Daoy (cell line): ENCODE measurements at places on chromosomes 12 and 14. TPM values are rescaled to one million over a fixed set of nuclear protein-coding genes. Genes with fewer than 3 reads are reported as not detected.

BDKRB1 gene
- 0.97 and 1.5 TPM in 2 replicates for total RNA-seq

GPR65 gene
- total RNA-seq: 0.03 TPM in 1 of 2 replicates, not detected in the other

PROX2 gene
- not detected in 2 replicates for total RNA-seq

NGB gene
- not detected in 2 replicates for total RNA-seq

PLEKHG3 gene
- 21.8 and 30.9 TPM in 2 replicates for total RNA-seq

A2ML1 gene
- total RNA-seq: not detected in 2 replicates

ALDH1L2 gene
- total RNA-seq: 0.83 and 5.7 TPM in 2 replicates

ERBB3 gene
- total RNA-seq: 0.63 TPM in 1 of 2 replicates, not detected in the other

CLMN gene
- 3.5 and 4.2 TPM in 2 replicates for total RNA-seq

FGD4 gene
- 4.3 and 5.2 TPM in 2 replicates for total RNA-seq

PMEL gene
- 0.06 and 0.12 TPM in 2 replicates for total RNA-seq

SYNDIG1L gene
- not detected in 2 replicates for total RNA-seq

FAM222A gene
- 1.0 and 2.4 TPM in 2 replicates for total RNA-seq

PPP2R3C gene
- 58.5 and 62.0 TPM in 2 replicates for total RNA-seq

CLEC12A gene
- total RNA-seq: not detected in 2 replicates

CDKN3 gene
- total RNA-seq: 130 and 190 TPM in 2 replicates

PACS2 gene
- 11.6 and 28.2 TPM in 2 replicates for total RNA-seq

TAS2R46 gene
- not detected in 2 replicates for total RNA-seq

ACSS3 gene
- total RNA-seq: 4.2 and 7.0 TPM in 2 replicates

NAA30 gene
- 24.5 and 27.4 TPM in 2 replicates for total RNA-seq

KLHL28 gene
- total RNA-seq: 4.2 and 6.3 TPM in 2 replicates

PLEKHD1 gene
- 0.06 TPM in 1 of 2 replicates, not detected in the other for total RNA-seq

VEZT gene
- 61.9 and 102 TPM in 2 replicates for total RNA-seq

RERGL gene
- not detected in 2 replicates for total RNA-seq

WBP11 gene
- 15.4 and 23.7 TPM in 2 replicates for total RNA-seq

KRAS gene
- total RNA-seq: 13.3 and 14.3 TPM in 2 replicates

NEUROD4 gene
- total RNA-seq: not detected in 2 replicates

GPX2 gene
- not detected in 2 replicates for total RNA-seq

FGF6 gene
- not detected in 2 replicates for total RNA-seq

TCL1A gene
- total RNA-seq: 5.5 and 12.2 TPM in 2 replicates

PIWIL1 gene
- 0.68 and 1.8 TPM in 2 replicates for total RNA-seq

SYT1 gene
- total RNA-seq: 0.45 and 1.1 TPM in 2 replicates

SLC25A21 gene
- 37.0 and 105 TPM in 2 replicates for total RNA-seq

ZDHHC22 gene
- not detected in 2 replicates for total RNA-seq

LDHB gene
- 1,282 and 1,556 TPM in 2 replicates for total RNA-seq

DCP1B gene
- 7.6 and 8.3 TPM in 2 replicates for total RNA-seq

ABCD2 gene
- 0.11 TPM in 1 of 2 replicates, not detected in the other for total RNA-seq

NFATC4 gene
- total RNA-seq: 14.5 and 28.8 TPM in 2 replicates

OAS2 gene
- total RNA-seq: 3.9 and 5.1 TPM in 2 replicates

KRT6C gene
- not detected in 2 replicates for total RNA-seq

KRT72 gene
- total RNA-seq: not detected in 2 replicates

OTX2 gene
- total RNA-seq: 2.5 and 4.5 TPM in 2 replicates

OR4K14 gene
- total RNA-seq: not detected in 2 replicates

CAMKK2 gene
- 5.5 and 7.9 TPM in 2 replicates for total RNA-seq

AKAP6 gene
- 0.48 and 2.1 TPM in 2 replicates for total RNA-seq

TTC9 gene
- 2.6 and 3.1 TPM in 2 replicates for total RNA-seq

NT5DC3 gene
- 5.7 and 14.5 TPM in 2 replicates for total RNA-seq

TRIAP1 gene
- 34.3 and 50.1 TPM in 2 replicates for total RNA-seq

PRB2 gene
- total RNA-seq: not detected in 2 replicates

BAZ2A gene
- total RNA-seq: 14.3 and 19.7 TPM in 2 replicates

CHURC1 gene
- 82.5 and 130 TPM in 2 replicates for total RNA-seq

IL23A gene
- total RNA-seq: 1.1 TPM in 1 of 2 replicates, not detected in the other

CMA1 gene
- not detected in 2 replicates for total RNA-seq

PNN gene
- total RNA-seq: 43.9 and 47.2 TPM in 2 replicates

PARPBP gene
- total RNA-seq: 43.3 and 66.3 TPM in 2 replicates

TPPP2 gene
- not detected in 2 replicates for total RNA-seq

ABCC9 gene
- 0.03 and 0.06 TPM in 2 replicates for total RNA-seq

RND1 gene
- 0.51 and 4.7 TPM in 2 replicates for total RNA-seq

CIDEB gene
- 0.06 TPM in 1 of 2 replicates, not detected in the other for total RNA-seq
